ENCODE measurements at places on chromosomes 1 and 21.

- peak; percentile 75 for DNase-seq
These were observed 15.5 kb downstream of the PI4KB start for GRCh38 chr1:151311589-151312331.

DNA sequence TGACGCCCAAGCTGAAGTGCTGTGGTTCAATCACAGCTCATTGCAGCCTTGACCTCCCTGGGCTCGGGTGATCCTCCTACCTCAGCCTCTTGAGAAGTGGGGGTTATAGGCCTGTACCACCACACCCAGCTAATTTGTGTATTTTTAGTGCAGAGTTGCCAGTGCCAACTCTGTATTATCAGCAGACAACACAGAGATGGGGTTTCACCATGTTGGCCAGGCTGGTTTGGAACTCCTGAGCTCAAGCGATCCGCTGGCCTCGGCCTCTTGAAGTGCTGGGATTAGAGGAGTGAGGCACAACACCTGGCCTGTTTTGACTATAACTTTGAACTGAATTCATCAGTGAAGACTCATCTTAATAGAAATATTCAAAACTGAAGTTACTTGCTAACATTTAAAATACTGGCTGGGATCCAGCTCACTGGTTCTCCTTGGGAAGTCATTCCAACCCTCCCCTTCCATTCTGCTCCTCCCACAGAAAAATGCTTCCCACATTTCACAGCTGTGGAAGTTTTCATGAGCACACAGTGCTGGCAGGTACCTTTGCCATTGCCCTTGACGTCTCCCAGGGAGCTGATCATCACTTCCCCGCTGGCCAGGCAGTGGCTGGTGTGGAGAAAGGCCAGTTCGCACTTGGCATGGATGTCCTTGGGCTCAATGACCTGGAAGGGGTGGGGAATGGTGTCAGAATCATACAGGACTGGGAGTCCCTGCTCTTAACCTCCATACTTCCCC lies 4.7 kb downstream of the SELENBP1 start:
- DNase-seq = no peak

- no peak for DNase-seq
These were observed 27.9 kb downstream of the S1PR1 start for GRCh38 chr1:101264697-101265096.

- no peak for DNase-seq
These were observed 72.7 kb upstream of the ACTL8 start for GRCh38 chr1:17682400-17682799.

- no peak for DNase-seq
These were observed 283.8 kb upstream of the RUNX1 start for GRCh38 chr21:35332841-35333426.

Measured in stimulated activated CD8-positive, alpha-beta memory T cell treated with anti-CD3 and anti-CD28 coated beads, Interleukin-2, amount 100 ng/mL, for 48 hours (primary cell).